T follicular helper cell (primary cell): ENCODE measurements at places on chromosomes 1 and 21.

- no peak for DNase-seq
These were observed 72.0 kb upstream of the ATF3 start for GRCh38 chr1:212536586-212536985.

DNA sequence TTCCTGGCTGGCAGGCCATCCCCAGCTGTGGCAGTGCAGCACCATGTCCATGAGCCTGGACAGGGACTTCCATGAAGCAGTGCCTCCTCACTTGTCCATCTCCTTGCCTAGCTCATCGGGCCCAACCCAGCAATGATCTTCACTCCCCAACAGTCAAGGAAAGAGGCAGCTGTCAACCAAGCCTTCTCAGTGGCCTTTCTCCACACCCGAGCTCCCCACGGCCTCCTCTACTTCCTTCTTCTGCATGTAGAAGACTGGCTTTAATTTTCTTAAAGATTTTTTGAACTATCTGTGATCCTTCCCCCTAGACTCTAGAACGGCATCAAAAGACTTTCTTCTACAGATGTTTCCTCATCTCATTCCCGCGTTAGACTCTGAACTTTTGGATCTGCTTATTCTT lies 65.5 kb upstream of the COA6 start:
- no peak for DNase-seq

DNA sequence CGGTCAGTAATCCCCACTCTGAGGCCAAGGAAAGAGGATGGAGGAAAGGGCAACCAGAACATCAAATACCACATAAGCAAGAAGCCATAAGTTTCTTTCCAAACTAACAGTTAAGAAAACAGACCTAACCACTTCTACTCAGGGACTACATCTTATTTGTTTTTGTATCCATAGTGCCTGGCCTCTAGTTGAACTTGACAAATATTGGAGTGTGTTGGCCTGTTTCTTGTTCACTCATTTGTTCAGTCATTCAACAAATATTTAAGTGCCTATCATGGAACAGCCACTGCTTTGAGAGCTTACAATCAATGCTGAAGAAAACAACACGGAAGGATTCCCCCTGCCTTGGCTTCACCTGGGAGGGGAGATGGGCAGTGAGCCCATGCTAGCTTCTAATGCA lies 69.7 kb downstream of the ST6GALNAC3 start:
- no peak for DNase-seq

- no peak for DNase-seq
These were observed 9.4 kb upstream of the HENMT1 start for GRCh38 chr1:108670131-108670773.

- DNase-seq: no peak
These were observed 287.9 kb downstream of the PLPP3 start for GRCh38 chr1:56291374-56291919.

DNA sequence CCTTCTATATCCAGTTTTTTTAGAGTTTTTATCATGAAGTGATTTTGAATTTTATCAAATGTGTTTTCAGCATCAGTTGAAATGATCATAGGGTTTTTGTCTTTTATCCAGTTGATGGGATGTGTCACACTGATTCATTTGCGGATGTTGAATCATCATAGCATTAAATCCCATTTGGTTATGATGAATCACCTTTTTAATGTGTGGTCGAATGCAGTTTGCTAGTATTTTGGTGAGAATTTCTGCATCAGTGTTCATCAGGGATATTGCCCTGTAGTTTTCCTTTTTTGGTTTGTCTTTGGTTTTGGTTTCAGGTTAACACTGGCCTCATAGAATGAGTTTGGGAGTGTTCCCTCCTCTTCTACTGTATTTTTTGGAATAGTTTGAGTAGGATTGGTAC lies 80.3 kb downstream of the DIRAS3 start:
- DNase-seq: no peak

GRCh38 chr1:15700508-15700907 lies 16.4 kb downstream of the PLEKHM2 start:
- DNase-seq: no peak

DNA sequence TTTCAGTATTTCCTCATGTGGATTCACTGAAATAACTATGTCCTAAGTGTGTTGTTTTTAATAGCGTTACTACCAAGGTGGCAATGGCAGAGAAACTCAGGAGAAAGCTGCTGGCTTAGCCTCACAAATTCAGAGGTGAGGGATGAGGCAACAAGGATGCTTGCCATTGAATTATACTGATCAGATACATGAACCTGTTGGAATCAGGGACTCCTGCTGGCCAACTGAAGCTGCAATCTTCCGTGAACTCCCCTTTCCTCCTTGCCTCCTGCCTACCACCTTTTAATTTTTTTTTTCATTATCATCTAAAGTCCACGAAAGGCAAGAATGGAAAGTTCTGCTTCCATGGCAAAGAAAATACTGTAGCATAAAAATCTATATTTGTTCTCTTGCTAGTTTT lies 254.7 kb downstream of the NFIA start:
- no peak for DNase-seq
